Fibroblast of lung (primary cell): ENCODE measurements at places on chromosomes 6 and 20. TPM values are rescaled to one million over a fixed set of nuclear protein-coding genes. Genes with fewer than 3 reads are reported as not detected.

- DNase-seq = no peak
Observed at GRCh38 chr6:16346831-16347230, 108.4 kb downstream of the GMPR start.

GRCh38 chr6:147131532-147132128 is 72.6 kb upstream of the STXBP5 start:
- peak; percentile 38 for DNase-seq

DNA sequence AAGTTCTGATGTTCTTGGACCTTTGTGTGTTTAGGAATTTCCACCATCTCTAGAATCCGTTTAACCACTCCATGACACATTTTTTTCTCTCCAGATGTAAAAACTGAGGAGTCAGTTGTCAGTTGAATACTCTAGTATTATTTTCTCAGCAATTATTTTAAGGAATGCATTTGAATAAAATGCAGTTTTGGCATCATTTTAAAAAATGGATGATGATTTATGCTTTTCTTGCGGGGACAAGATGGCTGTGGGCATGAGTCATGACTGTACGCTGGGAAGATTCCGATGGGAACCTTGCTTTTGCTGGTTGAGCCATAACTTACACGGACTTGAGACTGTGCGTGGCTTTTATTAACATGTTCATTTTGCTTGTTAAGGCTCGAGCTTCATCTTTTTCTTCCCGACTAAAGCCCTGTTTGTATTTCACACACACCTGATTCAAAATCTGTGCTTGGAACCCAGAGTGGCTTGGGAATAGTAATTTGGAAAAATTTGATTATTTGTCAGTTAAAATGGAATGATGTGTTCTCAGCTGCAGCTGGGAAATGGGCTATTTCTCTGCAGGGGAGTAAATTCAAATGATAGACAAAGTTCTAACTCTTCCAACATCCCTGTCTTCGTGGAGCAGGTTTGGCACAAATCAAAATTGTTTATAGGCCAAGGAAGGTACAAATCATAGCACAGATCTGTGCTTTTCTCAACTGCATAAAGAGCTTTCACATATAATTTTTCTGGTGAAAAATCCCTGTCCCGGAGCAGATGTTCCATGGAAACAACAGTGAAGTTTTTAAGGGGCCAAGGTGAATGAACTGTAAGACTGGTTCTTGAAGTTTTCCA is 470.5 kb upstream of the JAG1 start:
- peak; percentile 97 for DNase-seq

GRCh38 chr6:107821591-107821990 is 2.5 kb downstream of the SCML4 start:
- DNase-seq = no peak

- peak; percentile 37 for DNase-seq
Observed at GRCh38 chr6:126826166-126826714, 292.2 kb upstream of the RSPO3 start.

DNA sequence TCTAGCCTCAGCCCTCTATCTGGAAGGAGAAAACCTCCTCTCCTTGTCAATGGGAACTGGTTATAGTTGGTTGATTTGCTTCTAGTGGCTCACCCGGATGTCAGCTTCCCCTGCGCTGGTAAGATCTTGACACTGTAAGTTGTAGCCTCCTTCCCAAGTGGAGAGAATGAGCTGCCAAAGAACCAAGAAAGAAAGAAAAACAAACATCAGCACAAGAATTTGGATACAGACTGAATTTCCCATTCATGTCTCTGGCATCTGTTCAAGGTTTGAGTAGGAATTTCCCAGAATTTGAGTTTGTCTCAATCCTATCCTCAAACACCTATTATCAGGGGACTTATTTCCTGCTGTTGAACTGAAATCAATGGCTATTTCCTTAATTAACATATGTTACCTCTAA is 44.1 kb downstream of the ELOVL2 start:
- DNase-seq = peak; percentile 80

GRCh38 chr6:159446340-159446739 is 246.7 kb downstream of the SOD2 start:
- DNase-seq = no peak

DNA sequence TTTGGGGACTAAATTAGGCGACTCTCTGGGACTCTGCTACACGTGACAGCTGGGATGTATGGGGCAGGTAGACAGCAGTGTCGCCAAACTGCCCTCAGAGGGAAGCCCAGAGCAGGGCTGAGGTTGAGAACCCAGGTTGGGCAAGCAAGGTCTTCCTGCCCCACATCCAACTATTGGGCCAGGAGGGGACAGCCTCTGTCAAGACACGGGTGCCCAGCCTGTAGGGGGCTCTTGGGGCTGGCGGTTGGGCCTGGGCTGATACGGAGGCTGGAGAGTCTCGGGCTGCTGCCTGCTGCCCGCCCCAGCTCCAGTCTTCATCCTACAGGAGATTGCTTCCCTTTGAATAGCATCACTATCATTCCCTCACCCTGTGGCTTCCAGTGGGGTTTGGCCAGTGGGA is 33.3 kb downstream of the CPNE5 start:
- no peak for DNase-seq

Gene SERPINB1
- 19.3 TPM in 2 replicates for total RNA-seq

Gene BFSP1
- 1.8 and 2.3 TPM in 2 replicates for total RNA-seq

Gene SLC13A3
- total RNA-seq = 4.1 and 5.6 TPM in 2 replicates

Gene PRSS16
- not detected in 2 replicates for total RNA-seq
